CD14-positive monocyte (primary cell): ENCODE measurements at places on chromosomes 5 and 9. TPM values are rescaled to one million over a fixed set of nuclear protein-coding genes. Genes with fewer than 3 reads are reported as not detected.

DTWD2 gene
- polyA plus RNA-seq, result 2.7 TPM

C9 gene
- not detected for polyA plus RNA-seq

ZNF462 gene
- polyA plus RNA-seq, result not detected

ELOVL7 gene
- 0.20 and 0.33 TPM in 2 replicates for polyA plus RNA-seq

WHRN gene
- polyA plus RNA-seq, result 0.30 TPM

APBA1 gene
- polyA plus RNA-seq, result not detected

PTGER4 gene
- 64.3 TPM for polyA plus RNA-seq

SCGB3A2 gene
- 9.3 TPM for polyA plus RNA-seq

PKN3 gene
- 0.11 TPM for polyA plus RNA-seq

TAS2R1 gene
- polyA plus RNA-seq, result not detected

SPAG8 gene
- polyA plus RNA-seq, result 0.68 TPM

AKNA gene
- 3.3 TPM for polyA plus RNA-seq

NUTM2G gene
- not detected for polyA plus RNA-seq

GRXCR2 gene
- polyA plus RNA-seq, result not detected
